ENCODE measurements at places on chromosomes 3 and 15.

- no peak for DNase-seq
Observed at GRCh38 chr3:852033-852432, 240.8 kb upstream of the CNTN6 start.

- no peak for DNase-seq
Observed at GRCh38 chr3:194196876-194197275, 60.9 kb downstream of the HES1 start.

GRCh38 chr3:75180945-75181298, 483.2 kb upstream of the FRG2C start:
- no peak for DNase-seq

GRCh38 chr3:11197484-11197883, 43.2 kb downstream of the HRH1 start:
- no peak for DNase-seq

GRCh38 chr15:66647358-66647757, 54.7 kb upstream of the SMAD6 start:
- DNase-seq, result no peak

DNA sequence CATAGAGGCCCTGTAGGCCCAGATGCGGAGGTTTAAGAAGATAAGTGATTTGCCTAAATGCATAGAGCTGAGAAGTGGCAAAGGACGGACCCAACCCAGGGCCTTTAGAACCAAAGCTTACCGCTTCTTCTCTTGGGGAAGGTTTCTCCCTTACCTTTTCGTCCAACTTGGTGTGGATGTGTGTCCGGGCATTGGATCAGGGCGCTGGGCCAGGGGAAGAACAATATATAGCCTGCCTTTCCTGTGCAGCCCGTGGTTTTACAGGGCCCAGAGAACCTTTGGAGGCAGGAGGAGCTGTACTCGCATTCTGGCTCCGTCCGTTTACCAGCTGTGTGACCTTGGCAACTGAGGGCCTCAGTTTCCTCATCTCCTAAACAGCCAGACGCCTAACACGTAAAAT, 686 bp upstream of the P3H2 start:
- DNase-seq, result no peak

DNA sequence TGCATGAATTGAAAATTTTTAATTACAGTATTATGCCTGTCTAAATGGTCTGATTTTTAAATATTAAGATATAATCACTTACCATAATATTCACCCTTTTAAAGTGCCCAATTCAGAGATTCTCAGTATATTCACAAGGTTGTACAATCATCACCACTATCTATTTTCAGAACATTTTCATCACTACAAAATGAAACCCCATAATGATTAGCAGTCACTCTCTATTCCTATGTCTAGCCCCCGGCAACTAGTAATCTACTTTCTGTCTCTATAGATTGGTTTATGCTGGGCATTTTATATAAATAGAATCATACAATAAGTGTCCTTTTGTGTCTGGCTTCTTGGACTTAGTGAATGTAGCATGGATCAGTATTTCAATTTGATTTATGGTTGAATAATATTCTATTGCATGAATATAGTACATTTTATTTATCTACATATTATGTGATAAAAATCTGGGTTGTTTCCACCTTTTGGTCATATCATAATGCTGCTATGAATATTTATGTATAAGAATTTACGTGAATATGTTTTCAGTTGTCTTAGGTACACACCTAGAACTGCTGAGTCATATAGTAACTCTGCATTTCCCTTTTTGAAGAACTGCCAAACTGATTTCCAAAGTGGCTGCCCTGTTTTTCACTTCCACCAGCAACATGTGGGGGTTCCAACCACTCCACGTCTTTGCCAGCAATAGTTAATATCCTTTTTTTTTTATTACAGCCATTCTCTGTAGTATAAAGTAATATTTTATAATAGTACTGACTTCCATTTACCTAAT, 485.7 kb upstream of the ZNF385D start:
- no peak for DNase-seq

DNA sequence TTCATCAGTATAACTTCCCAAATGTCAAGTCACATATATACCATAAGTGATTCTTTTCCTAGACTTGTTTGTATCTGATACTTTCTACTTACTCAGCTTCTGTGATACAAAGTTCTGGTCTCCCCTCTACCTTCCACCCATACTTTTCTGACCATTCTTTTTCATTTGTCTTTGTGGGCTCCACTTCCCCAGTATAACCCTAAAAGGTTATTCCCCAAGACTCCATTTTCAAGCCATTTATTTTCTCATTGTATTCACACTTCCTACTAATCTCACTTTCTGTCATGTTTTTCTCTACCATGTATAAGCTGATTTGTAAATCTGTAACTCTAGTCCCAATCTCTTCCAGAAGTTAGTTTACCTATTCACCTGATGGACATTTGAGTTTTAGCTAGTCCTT, 34.0 kb downstream of the IQCB1 start:
- DNase-seq, result no peak

DNA sequence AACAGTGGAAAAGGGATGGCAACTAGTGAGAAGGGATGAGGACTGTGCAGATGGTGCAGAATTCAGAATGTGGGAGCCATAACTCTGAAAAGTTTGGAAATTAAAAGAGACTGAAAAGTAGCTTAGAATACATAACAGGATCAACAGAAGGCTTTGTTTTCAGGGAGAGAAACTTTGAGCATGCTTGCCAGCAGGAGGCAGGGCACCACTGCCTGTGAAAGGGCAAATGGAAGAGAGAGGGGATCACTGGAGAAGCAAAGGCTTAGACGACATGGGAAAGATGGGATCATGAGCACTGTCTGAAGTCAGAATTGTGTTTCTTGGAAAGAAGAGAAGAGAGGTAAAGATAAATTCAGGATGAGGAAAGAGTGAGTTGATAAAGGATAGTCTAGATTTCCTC, 99.6 kb downstream of the ABI3BP start:
- no peak for DNase-seq

- no peak for DNase-seq
Observed at GRCh38 chr3:116135457-116136085, 309.7 kb downstream of the LSAMP start.

DNA sequence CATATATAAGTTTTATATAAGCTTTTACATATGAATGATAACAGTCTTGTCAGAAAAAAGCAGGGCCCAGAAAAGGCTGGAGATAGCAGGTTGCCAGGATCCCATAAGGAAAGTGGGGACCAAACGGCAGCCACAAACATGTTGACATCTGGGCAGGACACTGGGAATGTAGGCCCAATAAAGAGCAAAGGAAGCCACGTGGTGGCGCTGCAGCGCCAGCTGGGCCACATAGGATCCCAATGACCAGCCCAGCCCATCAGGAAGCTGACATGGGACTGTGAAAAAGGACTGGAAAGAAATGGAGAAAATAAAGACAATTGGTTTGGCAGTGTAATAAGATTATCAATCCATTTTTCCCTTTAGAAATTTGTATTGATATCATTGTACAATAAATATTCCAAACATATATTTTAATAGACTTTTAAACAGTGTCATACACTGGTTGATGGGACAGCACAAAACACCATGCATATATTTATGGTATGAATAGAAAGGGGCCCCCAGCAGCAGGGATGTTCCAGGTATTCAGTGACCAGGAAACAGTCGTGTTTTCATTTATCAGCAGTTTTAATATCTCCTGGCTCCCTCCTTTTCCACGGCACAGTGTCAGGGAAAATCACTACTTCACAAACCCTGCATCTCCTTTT, 89.0 kb upstream of the STRIT1 start:
- no peak for DNase-seq

DNA sequence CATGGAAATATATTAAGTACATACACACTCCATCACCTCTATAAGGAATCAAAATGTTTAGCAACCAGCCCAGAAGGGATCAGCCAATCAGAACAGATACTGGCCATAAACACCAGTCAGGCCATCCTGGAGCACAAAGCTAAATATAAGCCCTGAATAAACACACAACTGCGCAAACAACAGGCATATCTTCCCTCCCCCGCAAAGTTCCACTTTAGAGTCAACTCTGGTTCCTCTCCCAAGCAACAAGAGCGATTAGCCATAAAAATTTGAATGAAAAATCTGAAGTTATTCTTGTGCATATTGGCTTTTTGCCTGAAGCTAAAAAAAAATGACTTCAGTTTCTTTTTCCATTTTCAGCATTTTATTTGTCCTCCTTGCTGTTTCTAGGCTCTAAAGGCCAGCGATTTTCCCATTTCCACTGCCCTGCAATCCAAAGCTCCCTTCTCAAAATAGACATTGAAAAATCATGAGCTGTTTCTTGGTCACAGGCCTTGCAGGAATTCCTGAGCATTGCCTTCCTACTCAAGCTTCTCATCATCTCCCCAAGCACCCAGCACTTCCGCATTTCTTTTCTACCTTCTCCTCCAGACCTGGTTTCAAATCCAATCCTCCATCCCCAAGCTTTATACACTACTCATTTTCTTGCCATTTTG, 247.9 kb downstream of the ZMAT3 start:
- no peak for DNase-seq

DNA sequence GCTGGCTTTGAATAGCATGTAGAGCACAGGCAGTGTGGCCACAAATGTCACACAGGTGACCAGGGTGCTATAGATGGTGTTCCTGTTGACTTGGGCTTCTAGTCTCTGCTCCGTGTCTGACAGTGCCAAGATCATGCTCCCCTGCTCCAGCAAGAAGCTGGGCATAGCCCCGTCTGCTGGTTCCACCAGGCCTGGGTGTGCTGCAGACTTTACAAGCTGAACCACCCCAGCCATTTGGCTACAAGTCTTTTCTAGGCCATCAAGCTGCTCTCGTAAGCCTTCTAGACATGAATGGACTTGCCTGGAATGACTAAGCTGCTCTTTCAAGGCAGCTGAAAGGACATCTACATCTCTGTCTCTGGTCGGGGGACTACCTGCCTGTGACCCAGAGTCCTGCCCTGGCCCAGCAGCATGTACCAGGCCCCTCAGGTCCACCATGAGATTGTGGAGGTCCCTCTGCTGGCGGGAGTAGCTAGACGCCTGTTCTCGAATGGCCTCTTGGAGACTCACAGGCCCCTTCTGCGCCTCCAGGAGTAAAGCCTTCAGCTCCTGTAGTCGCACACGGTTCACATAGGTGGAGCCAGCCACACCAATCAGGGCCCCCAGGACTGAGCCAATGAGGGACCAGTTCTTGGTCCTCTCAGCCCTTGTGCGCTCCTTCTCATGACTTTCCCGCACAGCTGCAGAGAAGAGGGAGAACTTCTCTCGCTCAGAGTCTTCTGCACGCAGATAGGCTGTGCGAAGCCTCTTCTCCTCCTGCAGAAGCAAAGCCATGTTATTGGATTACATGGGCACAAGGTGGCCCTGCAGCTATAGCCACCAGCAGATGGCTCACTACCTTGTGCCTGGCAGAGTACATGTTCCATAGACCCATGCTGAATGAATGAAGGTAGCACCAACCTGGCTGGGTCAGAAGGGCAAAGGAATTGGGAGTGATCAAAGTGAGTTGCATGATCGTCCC, 2.8 kb upstream of the PLXNB1 start:
- DNase-seq, result no peak

DNA sequence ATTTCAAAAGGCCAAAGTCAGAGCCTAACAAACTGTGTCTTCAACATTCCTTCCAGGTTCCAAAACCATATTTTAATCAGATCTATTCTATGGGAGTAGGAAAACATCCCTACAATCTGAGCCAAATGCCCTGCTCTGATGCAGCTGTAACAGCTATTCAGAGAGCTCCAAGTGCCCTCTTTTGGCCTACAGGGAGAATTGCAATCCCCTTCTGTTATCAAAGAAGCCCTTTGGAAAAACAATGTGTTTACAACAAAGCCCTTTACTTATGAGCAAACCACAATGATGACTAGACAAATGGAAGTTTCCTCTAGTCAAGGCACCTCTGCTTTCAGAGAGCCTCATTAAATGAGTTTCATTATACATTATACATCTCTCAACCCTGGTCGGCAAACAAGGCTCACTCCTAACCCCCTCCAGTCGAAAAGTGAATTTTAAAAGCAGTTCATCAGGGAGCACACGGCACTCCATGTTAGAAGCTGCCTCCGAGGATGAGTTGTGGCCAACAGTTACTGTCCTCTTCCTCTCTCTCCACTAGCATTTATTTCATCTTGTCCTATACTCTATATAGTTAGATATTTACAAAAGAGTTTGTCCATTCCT, 42.6 kb upstream of the TMCO5A start:
- DNase-seq, result no peak

GRCh38 chr15:68749793-68750192, 70.9 kb downstream of the ANP32A start:
- no peak for DNase-seq

DNA sequence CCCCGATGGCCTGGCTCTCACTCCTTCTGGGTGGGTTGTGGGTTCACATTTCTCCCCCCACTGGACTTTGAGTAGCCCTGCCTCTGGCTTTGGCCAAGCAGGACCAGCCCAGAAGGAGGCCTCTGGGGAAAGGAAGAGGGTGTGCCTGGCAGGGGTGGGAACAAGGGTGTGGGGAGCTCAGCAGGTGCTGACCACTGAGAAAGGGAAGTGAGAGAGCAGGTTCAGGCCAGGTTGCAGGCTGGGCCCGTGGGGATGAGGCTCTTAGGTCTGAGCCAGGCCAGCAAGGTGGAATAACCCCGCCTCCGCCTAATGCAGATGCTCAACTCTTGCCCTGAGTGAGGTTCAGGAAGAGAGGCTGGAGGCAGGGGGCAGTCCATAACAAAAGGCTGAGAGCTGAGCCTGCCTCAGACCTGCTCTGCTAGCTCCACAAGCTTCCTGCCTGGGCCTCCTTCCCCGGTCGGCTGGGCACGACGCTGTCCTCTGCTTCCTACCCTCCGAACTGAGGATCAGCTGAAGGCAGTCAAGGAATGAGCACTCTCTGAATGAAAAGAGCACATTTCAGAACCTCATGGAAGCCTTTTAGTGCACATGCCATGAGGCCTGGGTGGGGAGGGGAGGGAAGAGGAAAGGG, 82.7 kb downstream of the TLE3 start:
- no peak for DNase-seq

DNA sequence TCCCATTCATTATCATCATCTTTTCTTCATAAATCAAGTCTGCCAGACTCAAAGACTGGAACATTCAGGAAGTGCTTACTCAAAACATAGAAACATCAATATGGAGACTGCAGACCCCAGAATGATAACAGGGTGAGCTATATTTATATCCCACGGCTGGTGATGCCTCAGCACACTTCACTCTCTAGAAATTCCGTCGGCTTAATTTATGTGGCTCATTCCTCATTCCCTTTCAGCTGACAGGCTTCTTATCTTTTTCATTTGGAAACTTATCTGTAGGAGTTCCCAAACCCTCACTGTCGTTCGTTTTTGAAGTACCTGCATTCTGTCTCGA, 45.5 kb downstream of the RFTN1 start:
- DNase-seq, result no peak

- DNase-seq, result no peak
Observed at GRCh38 chr3:24202071-24202470, 257.0 kb downstream of the NR1D2 start.

Measured in esophagus squamous epithelium (tissue), 5 donors.